ENCODE measurements at places on chromosomes 13 and 19.

GRCh38 chr19:47228168-47228936, 2.6 kb downstream of the BBC3 start:
- peak; percentile 83 for DNase-seq

GRCh38 chr13:20503088-20504083, 22.3 kb downstream of the CRYL1 start:
- DNase-seq: no peak

DNA sequence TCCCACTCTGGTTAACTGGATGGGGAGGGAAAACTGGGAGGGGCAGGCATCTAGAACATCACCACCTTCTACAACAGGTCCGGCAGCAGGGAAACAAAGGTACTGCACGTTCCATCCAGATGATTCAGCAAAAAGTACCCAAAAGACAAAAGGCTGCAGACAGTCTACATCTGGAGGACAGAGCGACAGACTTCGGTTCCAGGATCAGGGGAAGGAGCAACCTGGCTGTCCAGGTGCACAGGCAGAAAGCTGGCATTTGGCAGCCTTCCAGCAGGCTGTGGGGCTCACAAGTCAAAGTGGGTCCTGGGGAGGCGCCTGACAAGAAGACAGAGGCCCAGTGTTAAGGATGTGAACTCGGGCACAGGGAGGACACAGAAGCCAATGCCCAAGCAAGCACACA, 202.9 kb downstream of the SUCLA2 start:
- DNase-seq: no peak

DNA sequence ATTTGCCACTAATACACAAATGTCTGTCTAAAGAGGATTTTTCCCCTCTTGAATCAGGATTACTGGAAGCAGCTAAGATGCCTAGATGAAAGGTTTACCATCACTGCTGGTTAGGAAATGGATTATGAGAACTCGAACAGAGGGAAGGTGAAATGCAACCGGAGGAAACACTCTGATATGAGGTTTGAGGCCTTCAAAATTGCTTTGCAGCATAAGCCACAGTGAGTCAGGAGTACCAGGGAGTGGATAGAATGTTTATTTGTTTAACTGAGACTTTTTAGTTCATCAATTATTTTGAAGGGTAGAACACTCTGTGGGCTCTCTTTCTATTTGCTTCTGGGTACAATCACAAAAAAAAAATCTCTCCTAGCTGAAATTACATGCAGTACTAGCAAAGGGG, 18.1 kb downstream of the CDADC1 start:
- no peak for DNase-seq

- no peak for DNase-seq
Measured at GRCh38 chr19:58035863-58036262, 2.0 kb downstream of the ZSCAN1 start.

GRCh38 chr13:111204438-111205177, 89.5 kb downstream of the ARHGEF7 start:
- no peak for DNase-seq

DNA sequence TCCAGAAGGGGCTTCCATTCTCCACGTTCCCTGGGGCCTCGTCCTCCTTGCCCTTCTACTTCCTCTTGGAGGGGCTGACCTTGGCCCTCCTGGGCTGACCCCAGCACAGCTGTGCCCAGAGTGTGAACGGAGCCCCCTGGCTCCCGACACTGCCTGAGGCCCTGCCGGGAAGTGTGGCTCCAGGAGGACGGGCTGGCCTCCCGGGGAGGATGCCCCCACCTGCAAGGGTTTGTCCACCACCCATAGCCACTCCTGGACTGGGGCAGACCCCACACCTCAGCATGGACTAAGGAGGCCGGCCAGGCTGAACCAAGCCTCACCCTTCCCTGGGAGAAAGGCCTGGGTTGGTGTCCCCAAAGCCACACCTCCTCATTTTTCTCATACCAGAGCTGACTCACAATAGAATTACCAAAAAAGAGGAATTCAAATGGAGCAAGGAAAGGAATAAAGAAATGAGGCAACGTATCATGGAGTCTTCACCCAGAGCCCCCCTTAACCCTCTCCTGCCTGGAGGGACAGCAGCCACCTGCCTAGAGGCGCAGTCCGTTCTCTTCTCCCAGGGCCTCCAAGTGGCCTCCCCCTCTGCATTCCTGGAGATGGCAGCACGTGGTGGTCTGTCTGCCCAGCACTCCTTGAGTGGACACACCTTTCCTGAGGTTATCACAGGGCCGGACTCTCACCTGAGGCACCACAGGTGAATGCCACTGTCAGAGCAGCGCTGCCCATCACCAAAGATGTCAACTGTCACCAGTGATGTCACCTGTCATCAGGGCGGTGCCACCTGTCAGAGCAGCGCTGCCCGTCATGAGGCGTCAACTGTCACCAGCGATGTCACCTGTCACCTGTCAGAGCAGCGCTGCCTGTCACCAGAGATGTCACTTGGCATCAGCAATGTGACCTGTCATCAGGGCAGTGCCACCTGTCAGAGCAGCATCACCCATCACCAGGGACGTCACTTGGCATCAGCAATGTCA, 3.1 kb upstream of the C13orf46 start:
- DNase-seq: no peak

- no peak for DNase-seq
Measured at GRCh38 chr13:86856991-86857390, 814.2 kb upstream of the SLITRK5 start.

GRCh38 chr19:45705115-45705514, 12.6 kb downstream of the QPCTL start:
- no peak for DNase-seq

DNA sequence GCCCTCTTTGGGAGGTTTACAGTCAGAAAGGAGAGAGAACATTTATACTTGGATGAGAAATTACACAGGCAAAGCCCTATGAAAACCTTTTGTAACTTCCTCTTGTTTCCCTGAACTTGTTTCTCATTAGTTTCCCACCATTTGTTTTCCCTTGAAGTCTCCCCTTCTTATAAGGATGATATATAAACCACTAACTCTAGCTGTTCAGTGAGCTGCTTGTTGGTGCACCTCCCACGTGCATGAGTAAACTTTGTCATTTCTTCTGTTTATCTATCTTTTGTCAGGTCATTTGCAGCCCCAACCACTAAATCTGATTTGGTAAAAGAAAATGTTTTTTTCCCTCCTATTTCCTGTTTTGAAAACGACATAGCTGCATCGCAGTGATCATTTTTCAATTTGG, 919.9 kb downstream of the SLITRK1 start:
- DNase-seq: no peak

GRCh38 chr13:75762076-75762937, 126.2 kb downstream of the LMO7 start:
- DNase-seq: no peak

DNA sequence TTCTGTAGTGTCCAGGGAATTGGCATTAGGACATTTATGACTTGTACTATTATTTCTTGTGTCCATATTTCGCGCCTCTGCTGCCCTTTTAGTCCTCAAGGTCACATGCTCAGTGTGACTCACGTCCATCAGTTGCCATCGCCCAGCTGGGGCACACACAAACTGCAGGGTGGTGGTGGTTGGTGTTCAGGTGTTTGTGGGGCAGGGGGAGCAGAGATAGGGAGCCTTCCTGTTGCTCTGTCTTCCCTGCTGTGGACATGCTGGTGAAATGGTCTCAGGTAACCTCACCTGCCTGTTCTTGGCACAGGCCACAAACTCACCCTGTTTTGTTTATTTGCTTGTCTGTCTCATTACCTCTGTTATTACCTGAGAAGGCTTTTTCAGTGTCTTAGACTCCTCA, 22.4 kb downstream of the PRR12 start:
- no peak for DNase-seq
